Liver (tissue), 10 donors: ENCODE measurements at places on chromosomes 2 and 18. TPM values are rescaled to one million over a fixed set of nuclear protein-coding genes. Genes with fewer than 3 reads are reported as not detected.

The AQP12B gene
- not detected for total RNA-seq

The BOK gene
- 30.5 TPM for total RNA-seq

The RGPD3 gene
- 0.59 TPM for total RNA-seq

The POTEI gene
- not detected for total RNA-seq

The DCDC2C gene
- total RNA-seq: not detected

The STK39 gene
- 1.8 TPM for total RNA-seq

The PLEKHM3 gene
- 5.5 TPM for total RNA-seq

The PLCD4 gene
- 0.17 TPM for total RNA-seq

The ICA1L gene
- total RNA-seq: 1.7 TPM
